CD4-positive, alpha-beta T cell treated with Interferon alpha-2 for 1 hour (primary cell): ENCODE measurements at places on chromosomes 16 and 17.
A peak's percentile ranks its signal among the peaks of the same experiment; 100 is the strongest.

- no peak for DNase-seq
Observed at GRCh38 chr17:36683387-36683786, 82.0 kb downstream of the MRM1 start.

- no peak for DNase-seq
Observed at GRCh38 chr17:68199837-68200688, 47.8 kb upstream of the AMZ2 start.

DNA sequence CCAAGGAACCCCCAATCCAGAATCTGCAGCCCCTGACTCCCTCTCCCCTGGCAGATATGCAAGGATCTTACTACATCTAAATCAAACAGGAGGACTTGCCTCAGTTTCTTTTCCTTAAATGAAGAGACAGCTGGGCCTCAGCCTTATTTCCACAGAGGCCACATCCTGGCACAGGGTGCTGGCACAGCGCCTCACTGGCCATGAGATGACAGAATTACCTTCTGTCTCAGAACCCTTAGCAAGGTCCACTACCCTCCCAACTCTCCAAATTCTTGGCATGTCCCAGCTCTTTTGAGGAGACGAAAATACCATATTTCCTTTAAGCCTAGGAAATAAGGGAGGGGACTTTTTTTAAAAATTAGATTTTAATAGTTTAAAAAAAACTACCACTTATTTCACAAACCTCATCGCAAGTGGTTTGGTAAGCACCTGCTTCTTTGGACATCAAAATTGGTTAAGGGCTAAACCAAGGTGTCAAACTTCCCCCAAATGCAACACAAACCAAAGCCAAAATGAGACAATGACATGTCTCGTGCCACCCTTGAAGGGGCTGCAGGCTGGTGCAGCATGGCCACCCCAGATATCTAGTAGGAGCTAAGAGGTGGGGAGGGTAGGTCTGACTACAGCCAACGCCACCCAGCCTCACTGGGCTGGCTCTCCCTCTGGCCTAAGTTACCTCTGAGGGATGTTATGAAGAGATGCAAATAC is 25.3 kb downstream of the FAM117A start:
- peak; percentile 50 for DNase-seq

- no peak for DNase-seq
Observed at GRCh38 chr17:8365143-8365542, 11.4 kb downstream of the KRABD2 start.

DNA sequence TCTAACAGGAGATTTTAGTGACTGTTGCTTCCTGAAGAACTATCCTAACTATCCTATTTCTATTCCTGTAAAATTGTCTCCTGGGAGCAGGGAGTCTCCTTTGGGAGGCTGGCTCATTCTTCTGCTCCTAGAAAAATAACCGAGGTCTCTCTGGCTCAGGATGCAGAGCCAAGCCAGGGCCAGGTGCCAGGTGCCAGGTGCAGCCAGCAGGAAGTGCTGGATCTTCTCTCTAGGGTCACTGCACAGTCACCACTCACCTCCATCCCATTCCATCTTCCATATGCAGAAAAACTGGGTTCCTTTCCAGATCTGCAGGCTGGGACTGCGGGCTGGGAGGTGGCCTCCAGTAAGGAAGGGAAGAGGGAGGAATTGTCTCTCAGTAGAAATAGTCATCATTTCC is 3.8 kb upstream of the TMC7 start:
- no peak for DNase-seq

GRCh38 chr17:17959520-17960361 is 12.5 kb downstream of the TOM1L2 start:
- DNase-seq = no peak

DNA sequence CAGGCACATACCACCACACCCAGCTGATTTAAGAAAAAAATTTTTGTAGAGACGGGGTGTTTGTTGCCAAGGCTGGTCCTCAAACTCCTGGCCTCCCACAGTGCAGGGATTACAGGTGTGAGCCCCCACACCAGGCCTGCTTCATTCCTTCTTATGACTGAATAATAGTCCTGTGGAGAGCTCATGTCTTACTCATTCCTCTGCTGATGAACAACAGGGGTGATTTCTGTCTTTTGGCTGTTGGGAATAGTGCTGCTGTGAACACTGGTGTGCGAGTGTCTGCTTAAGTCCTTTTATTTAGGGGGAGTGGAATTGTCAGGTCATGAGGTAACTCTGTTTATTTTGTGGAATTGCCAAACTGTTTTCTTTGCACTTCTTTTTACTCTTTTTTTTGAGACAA is 2.7 kb upstream of the CTRB1 start:
- no peak for DNase-seq

- no peak for DNase-seq
Observed at GRCh38 chr16:83661656-83662055, 146.1 kb upstream of the HSBP1 start.

DNA sequence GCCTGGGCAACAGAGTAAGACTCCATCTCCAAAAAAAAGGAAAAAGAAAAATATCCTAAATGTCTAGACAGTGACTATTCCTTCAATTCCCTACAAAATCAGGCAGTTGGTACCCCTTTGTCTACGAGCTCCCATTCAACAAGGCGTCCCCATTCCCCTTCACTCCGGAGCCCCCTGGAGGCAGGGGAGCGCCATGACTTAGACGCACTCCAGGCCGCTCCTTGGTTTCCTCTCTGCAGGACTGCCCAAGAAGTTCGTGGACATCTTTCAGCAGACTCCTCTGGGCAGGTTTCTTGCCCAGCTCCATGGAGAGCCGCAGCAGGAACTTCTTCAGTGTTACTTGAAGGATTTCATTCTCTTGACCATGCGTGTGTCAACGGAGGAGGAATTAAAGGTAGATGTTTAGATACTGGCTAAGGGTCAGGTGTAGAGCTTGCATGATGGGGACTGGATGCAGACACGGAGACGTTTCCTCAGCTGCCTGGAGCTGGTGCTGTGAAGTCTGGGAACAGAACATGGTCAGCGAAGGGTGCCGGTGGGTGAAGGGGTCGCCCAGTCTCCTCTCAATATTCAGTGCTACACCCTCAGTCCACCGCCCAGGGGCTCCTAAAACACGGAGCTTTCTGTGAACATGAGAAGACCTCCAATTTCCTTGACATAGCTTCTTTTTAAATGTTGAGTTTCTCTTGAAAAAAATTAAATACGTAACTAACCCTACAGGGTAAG is 53.3 kb upstream of the ENDOV start:
- no peak for DNase-seq

GRCh38 chr17:11245187-11245586 is 4.2 kb downstream of the SHISA6 start:
- DNase-seq = no peak

DNA sequence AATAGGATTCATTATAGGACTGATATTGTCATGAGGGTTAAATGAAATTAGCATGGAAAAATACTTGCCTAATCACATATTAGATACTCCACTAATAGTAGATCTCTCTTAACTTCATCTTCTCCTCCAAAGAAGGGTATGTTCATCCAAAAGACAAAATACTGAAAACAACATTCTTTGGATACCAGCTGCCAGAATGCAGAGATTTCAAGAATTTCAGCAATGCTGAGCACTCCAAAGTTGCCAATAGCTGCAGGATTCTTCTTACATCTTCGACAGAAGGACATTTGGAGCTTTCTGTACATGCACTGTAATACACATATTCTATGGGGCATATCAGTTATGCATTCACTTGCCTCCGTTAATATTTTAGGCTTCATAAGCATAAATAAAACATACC is 436.5 kb downstream of the HAPSTR1 start:
- DNase-seq = no peak

DNA sequence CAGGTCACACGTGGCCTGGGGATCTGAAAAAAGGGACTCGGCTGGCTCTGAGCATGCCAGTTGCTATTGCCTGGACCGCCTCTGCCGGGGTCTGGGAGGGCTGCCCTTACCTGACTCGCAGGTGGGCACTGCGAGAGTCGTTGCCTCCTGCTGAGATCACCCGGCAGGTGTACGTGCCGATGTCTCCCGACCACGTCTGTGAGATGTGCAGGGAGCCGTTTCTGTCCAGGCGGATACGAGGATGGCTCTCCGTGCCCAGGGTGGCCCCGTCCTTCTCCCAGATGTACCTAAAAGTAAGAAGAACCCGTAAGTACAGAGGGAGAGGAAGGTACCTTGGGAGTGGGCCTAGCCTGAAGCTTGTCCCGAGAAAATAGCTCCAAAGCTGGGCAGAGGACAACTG is 112.0 kb upstream of the CDC42EP4 start:
- DNase-seq = no peak

DNA sequence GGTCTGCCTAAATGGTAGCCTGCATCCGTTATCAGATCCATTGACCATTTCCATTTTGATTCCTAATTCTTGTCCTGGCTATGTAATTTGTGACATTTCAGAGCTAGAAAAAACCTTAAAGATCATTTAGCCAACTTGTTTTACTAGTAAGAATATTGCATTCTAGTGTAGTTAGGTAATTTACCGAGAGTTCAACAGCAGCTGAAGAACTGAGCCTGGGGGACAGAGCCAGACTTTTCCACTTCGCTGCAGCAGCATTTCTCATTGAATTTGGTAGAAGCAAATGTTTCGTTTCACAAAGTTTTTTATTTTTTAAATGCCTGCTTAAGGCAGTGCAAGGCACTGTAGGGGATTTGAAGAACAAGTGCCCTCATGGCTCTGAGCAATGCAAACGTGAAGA is 59.2 kb upstream of the MARCHF10 start:
- no peak for DNase-seq

- DNase-seq = peak; percentile 26
Observed at GRCh38 chr16:66369055-66369592, 2.6 kb downstream of the CDH5 start.

- no peak for DNase-seq
Observed at GRCh38 chr16:52912565-52913173, 140.0 kb downstream of the CHD9NB start.

DNA sequence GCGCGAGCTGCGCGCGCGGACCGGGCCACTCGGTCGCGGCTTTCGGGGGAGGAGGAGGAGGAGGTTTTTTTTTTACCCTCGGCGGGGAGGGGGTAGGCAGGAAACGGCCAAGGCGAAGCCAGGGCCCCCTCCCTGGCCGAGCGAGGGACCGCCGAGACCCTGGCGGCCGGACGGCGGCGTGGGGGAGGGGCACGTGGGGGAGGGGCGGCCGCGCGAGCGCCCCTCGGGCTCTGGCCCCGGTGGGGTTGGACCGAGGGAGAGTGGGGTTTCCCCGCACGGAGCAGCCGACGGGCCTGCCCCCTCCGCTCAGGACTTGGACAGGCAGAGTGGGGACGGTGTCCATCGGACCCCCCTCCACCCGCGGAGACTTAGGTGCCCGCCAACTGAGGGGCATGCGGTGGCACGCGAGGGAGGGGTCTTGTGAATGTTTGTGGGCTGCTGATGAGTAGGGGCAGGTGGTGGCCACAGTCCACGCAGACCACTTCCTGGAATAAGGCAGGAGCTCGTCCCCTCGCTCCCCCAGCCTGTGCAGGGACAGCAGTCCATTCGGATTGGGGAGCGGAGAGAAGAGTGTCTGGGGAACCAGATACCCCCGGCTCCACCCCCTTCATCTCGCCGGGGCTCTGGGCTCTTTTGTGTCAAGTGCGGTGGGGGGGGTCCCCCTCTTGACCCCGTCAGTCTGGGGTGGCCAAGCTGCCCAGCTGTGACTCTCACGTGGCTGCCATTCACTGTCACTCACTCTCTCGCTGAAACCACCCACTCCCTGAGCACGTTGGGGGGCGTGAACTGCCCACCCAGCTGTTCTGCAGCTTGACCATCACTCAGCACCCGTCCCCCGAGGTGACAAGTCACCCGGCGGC is 3.0 kb upstream of the CHD3 start:
- peak; percentile 43 for DNase-seq

DNA sequence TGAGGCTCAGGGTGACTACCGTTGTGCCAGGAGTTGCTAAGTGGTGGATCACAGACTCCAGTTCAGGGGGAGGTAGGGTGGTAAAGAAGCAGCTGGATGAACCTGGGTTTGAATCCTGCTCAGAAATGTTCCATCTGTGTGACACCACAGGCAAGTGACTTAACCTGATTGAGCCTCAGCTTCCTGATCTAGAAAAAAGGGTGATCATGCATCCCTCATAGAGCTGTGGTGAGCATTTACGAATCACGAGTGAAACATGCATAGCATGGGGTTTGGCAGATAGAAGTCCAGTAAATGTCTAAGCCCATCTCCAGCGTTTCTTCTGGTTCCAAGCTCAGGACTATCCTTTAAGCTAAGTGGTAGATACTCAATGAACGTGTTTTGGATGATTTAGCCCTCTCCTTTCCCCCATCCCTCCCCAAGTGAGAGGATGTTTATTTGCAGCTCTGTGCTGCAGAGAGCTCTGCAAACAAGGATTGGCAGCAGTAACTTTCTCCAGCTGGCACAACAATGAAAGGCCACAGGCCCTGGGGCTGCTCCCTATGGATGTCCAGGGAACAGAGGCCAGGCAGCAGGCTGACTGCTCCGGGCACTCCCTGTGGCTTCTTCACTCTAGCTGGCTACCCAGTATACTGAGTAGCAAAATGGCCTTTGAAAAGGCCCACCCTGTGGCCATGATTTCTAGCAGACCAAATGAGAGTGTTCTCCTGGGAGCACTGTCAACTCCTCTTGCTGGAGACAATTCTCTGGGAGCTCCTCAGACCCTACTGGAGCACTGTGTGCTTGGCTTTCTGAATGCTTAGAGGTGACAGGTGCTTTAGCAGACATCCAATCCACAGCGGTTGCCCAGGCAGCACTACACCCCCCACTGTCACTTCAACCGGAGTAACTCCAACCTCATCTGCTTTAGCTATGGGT is 21.3 kb downstream of the CA4 start:
- DNase-seq = no peak

- DNase-seq = peak; percentile 59
Observed at GRCh38 chr17:36092230-36092629, 2.3 kb upstream of the CCL3 start.

GRCh38 chr16:86431540-86431939 is 78.8 kb upstream of the FOXF1 start:
- no peak for DNase-seq

- DNase-seq = no peak
Observed at GRCh38 chr16:1639282-1639681, 27.1 kb downstream of the CRAMP1 start.

- no peak for DNase-seq
Observed at GRCh38 chr16:87996962-87997880, 46.0 kb downstream of the BANP start.

- DNase-seq = peak; percentile 7
Observed at GRCh38 chr16:23434380-23434779, 18.6 kb downstream of the COG7 start.

- DNase-seq = no peak
Observed at GRCh38 chr16:60636117-60636516, 1400.1 kb downstream of the CDH8 start.

DNA sequence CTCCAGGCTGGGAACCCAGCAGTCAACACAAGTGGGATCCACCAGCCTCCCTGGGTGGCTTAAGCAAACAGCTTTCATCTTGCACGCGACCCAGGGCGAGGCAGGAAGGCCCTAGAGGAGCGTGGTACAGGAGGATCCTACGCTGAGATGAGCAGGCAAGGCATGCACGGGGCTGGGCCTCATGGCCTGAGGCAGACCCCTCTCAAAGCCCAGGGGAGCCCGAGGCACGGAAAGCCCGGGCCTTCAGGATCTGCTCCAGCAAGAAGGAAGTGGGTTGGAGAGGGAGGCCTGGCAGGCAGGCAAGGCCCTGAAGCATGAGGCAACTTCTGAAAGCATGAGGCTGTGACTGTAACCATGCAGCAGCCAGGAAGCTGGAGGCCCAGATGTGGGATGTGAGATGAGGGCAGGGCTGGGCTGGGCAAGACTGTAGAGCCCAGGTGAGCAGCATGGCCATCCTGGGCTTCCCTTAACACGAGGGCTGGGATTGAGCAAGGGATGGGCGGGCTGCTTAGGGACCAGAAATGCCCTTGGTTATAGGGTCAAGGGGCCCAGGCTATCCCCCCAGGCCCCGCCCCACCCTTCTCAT is 338.7 kb downstream of the C16orf95 start:
- DNase-seq = no peak
